ENCODE measurements at places on chromosomes 3 and 15. TPM values are rescaled to one million over a fixed set of nuclear protein-coding genes. Genes with fewer than 3 reads are reported as not detected.

The SAMD7 gene
- polyA plus RNA-seq: not detected

The SLC2A2 gene
- not detected for polyA plus RNA-seq

The MYRIP gene
- polyA plus RNA-seq: 6.0 TPM

DNA sequence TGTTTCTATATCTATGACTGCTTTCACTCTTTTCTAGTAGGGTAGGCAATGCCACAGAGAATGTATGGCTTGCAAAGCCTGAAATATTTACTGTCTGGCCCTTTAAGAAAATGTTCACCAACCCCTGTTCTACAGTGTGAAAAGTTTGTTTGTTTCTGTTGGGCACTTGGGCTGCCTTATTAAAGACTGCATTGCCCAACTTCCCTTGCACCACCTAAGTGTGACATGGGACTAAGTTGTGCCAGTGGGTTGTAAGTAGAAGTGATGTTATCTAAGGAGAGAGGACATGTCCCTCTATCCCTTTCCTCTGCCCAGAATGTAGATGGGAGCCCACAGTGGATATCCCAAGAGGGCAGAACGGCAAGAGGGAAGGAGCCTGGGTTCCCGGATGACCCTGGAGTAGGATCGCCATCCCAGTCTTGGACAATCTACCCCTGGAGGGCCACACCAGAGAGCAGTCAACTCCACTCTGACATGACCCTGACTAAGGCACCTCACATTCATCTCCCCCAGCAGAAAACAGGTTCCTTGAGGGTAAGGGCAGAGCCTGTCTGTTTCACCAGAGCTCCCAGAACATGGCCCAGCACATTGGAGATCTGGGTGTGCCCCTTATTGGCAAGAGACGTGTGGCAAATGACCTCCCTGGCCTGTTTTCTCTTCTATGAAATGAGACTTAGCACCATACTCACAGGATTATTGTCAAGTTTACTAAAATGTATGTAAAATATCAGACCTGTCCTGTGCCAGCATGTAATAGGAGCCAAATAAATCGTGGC, 138.8 kb downstream of the SMAD6 start:
- H3K4me3 ChIP-seq: no peak overlapping the region
- H3K27ac ChIP-seq: peak overlapping the region; percentile 96
- H3K27me3 ChIP-seq: no peaks in the 10 kb centered on the region
- DNase-seq: no peak
- H3K36me3 ChIP-seq: no peaks in the 10 kb centered on the region
- peaks cover 19% of the 10 kb centered on the region for H3K4me1 ChIP-seq

DNA sequence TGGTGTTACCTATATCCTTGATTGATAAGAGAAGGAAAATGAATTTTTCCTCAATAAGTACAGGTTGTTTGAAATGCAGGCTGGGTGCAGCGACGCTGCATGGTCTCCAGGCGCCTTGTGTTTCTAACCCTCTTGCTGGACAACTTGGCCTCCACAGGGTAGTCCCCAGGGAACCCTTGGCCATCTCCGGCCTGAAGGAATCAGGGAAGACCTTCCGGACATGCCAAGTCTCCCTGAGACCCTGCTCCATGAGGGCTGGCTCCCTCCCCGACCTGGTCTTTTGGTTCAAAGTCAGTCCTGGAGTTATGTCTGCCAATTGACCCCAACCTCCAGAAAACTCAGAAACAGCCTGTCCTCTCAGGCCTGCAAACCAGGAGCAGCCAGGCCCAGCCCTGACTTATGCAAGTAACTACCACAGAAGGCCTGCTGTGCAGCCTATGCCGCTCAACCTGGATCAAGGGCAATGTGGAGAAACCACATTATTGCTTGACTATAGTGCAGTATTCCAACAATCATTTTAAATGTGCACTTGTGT, 98.3 kb downstream of the LIPC start:
- no peak for DNase-seq
- no peak overlapping the region for H3K27ac ChIP-seq
- H3K4me1 ChIP-seq: peaks cover 9% of the 10 kb centered on the region
- no peaks in the 10 kb centered on the region for H3K27me3 ChIP-seq
- H3K4me3 ChIP-seq: no peak overlapping the region

GRCh38 chr3:18751514-18751913, 326.4 kb upstream of the SATB1 start:
- H3K4me1 ChIP-seq: peaks cover 17% of the 10 kb centered on the region
- no peaks in the 10 kb centered on the region for H3K27me3 ChIP-seq
- no peak for DNase-seq

DNA sequence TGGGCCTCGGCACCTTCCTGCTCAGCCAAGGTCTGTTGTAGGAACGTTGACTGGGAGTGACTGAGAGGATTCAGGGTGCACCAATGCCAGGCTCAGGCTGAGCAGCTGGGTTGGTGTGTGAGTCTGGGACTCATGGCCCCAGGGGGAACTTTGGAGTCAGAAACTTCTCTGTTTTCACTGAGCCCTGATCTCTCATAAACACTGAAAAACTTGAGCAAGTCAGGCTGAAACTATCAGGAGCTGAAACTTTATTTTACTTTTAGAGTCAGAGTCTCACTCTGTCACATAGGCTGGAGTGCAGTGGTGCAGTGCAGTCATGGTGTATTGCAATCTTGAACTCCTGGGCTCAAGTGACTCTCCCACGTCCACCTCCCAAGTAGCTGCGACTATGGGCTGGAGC, 3.0 kb downstream of the TRAK1 start:
- peaks cover 12% of the 10 kb centered on the region for H3K36me3 ChIP-seq
- no peaks in the 10 kb centered on the region for H3K27me3 ChIP-seq

DNA sequence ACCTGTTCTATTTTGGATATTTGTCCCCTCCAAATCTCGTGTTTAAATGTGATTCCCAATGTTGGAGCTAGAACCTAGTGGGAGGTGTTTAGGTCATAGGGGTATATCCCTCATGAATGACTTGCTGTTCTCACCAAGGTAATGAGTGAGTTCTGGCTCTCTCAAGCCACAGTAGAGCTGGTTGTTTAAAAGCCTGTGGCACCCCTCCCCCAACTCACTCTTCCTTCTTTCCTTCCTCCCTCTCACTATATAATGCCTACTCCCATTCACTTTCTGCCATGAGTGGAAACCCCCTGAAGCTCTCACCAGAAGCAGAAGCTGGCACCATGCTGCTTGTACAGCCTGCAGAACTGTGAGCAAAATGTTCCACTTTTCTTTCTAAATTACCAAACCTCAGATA, 341.1 kb downstream of the SI start:
- H3K4me1 ChIP-seq: no peaks in the 10 kb centered on the region
- H3K27ac ChIP-seq: no peak overlapping the region
- DNase-seq: no peak

All from stomach (tissue), 19 donors.